ENCODE measurements at places on chromosomes 6 and 20.
A peak's percentile ranks its signal among the peaks of the same experiment; 100 is the strongest.

DNA sequence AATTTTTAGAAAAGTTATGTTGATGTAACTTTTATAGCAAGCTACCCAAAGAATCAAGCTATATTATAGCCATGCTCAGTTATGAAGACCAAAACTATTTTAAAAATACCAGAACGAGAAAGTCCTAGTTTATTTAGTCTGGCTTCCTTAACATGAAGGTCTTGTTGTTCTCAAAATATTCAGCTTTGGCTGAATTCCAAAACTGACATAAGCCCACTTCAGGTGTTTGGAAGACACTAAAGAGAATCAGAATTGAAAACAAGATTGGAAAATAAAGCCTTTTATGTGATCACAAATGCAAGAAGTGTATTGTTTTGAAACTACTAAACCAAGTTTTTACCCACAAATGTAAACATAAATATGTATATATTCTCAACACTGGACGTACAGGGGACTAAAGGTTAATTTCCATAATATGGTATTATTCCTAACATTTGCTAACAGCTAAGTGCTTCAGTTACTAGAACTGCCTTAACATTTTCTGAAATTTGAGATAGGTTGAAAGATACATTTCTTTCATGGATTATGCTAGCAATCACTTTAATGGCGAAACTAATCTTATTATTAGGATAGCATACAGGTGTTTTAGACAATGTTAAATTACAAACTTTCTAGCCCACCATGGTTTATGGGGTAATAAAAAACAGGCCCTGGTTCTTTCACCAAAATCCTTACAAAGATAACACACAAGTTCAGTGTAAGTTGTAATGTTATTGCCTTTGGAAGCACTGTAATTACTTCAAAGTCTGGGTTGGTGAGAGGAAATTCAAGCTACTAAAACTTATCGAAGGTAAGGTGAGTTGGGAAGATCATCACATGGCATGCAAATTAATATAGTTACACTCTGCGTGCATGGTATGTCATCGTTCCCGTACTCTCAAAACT, 1.6 kb downstream of the MAP3K5 start:
- peak overlapping the region; percentile 84 for H3K4me3 ChIP-seq
- peaks cover 40% of the 10 kb centered on the region for H3K4me1 ChIP-seq
- H3K27me3 ChIP-seq, result peaks cover 9% of the 10 kb centered on the region
- peak overlapping the region; percentile 76 for H3K27ac ChIP-seq
- no peak for DNase-seq

DNA sequence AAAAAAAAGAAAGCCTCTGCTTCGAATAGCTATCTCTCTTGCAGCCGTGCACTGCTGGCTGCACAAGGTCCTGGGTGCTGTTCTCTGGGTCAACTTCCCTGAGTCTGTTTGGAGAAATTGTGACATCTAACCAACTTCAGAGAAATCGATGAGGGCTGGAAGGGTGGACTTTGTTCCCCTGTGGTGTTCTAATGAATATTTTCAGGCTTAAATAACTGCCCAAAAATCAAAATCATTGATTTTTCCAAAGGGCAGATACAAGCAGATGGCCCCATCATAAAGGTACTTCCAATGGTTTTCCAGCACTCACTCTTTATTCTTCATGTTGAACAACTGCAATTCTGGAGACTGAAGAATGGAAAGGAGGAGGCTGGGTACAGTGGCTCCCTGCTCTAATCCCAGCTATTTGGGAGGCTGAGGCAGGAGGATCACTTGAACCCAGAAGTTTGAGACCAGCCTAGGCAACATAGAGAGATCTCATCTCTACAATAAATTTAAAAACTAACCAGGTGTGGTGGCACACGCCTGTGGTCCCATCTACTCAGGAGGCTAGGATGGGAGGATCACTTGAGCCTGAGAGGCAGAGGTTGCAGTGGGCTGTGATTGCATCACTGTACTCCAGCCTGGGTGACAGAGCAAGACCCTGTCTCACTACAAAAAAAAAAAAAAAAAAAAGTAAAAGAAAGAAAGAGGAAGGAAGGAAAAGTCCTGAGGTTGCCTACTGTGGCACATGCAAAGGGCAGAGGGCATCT, 59.1 kb downstream of the FOXA2 start:
- no peak for DNase-seq
- no peaks in the 10 kb centered on the region for H3K4me1 ChIP-seq
- H3K36me3 ChIP-seq, result no peaks in the 10 kb centered on the region
- no peak overlapping the region for H3K27ac ChIP-seq

GRCh38 chr20:58192567-58192966, 35.9 kb downstream of the ANKRD60 start:
- DNase-seq, result no peak
- H3K4me1 ChIP-seq, result no peaks in the 10 kb centered on the region
- H3K27ac ChIP-seq, result no peak overlapping the region
- H3K36me3 ChIP-seq, result no peaks in the 10 kb centered on the region

- no peaks in the 10 kb centered on the region for H3K27me3 ChIP-seq
- H3K4me1 ChIP-seq, result peaks cover 10% of the 10 kb centered on the region
Observed at GRCh38 chr6:30345852-30346251, 896 bp downstream of the RPP21 start.

DNA sequence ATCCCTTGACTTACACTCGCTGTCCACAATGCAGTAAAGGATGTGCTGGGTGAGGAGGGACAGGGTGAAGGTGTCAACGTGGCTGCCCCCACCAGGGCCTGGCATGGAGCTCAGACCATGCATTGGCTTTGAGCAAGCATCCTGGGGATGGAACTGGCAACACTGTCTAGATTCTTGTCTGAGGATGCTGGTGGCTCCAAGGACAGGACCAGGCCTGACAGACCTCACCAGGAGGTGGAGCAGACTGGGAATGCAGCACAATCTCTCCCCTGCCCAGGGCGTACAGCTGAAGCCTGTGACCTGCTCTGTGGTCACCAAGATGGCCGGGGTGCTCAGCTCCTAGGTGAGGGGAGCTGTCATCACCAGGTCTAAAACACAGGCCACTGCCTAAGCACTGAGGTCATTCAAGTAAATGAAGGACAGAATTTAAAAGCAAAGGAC, 50.9 kb downstream of the MYH7B start:
- no peak for DNase-seq
- no peak overlapping the region for H3K27ac ChIP-seq
- H3K27me3 ChIP-seq, result no peaks in the 10 kb centered on the region
- H3K4me3 ChIP-seq, result no peak overlapping the region

GRCh38 chr6:16922282-16922681, 161.0 kb upstream of the ATXN1 start:
- H3K27ac ChIP-seq, result no peak overlapping the region
- no peaks in the 10 kb centered on the region for H3K27me3 ChIP-seq
- no peaks in the 10 kb centered on the region for H3K4me1 ChIP-seq
- H3K4me3 ChIP-seq, result no peak overlapping the region
- no peaks in the 10 kb centered on the region for H3K36me3 ChIP-seq

- no peak overlapping the region for H3K4me3 ChIP-seq
- H3K27ac ChIP-seq, result no peak overlapping the region
- H3K36me3 ChIP-seq, result peaks cover 11% of the 10 kb centered on the region
- no peak for DNase-seq
- H3K4me1 ChIP-seq, result peaks cover 13% of the 10 kb centered on the region
- no peaks in the 10 kb centered on the region for H3K27me3 ChIP-seq
Observed at GRCh38 chr6:109695468-109695867, 4.4 kb downstream of the FIG4 start.

DNA sequence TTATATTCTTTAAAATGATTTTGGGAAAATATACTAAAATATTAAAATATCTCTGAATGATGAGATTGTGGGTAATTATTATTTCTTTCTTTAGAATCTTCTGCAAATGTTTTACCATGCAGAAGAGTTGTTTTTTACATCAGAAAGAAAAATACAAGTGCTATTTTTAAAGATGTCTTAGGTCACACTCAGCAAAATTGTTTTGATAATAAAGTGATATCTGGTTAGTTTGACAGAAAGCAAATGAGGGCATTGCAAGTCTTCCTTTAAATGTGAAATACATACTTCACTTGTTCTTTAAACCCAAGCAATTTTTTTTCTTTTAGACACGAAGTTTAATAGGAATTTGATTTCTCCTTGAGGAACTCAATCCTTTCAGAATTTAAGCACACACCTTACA, 43.6 kb upstream of the STXBP5 start:
- no peak for DNase-seq
- H3K27me3 ChIP-seq, result no peaks in the 10 kb centered on the region
- no peak overlapping the region for H3K4me3 ChIP-seq

GRCh38 chr6:40425192-40425919, 161.8 kb downstream of the LRFN2 start:
- no peaks in the 10 kb centered on the region for H3K36me3 ChIP-seq
- H3K4me1 ChIP-seq, result peaks cover 2% of the 10 kb centered on the region
- no peak for DNase-seq
- H3K27ac ChIP-seq, result peak overlapping the region; percentile 28
- peaks cover 43% of the 10 kb centered on the region for H3K27me3 ChIP-seq

DNA sequence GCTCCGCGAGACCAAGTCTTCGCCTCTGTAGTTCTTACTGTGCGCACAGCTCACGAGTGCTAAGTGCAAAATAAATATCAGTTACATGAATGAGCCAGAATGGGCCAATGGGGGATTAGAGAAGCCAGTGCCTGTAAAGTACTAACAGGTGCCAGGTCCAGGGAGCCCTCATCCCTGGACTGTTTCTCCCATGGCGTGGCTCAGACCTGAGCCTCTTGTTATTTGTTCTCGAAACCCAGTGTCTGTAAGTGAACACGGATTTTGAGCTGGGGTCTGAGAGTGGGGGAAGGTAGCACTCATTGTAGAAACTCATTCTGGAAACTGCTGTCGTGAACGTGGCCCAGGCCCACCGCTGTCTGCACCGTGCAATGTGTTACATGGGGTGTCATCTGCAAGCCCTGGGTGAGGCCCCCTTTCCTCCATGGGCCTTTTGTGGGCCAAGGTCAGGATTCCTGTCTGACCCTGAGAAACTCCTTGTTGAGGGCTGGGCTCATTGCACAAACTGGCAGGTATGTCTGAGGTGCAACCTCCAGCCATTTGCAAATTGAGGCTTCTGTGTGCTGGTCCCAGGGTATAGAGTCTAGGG, 154.7 kb downstream of the SYCP2 start:
- peak; percentile 21 for DNase-seq
- no peaks in the 10 kb centered on the region for H3K4me1 ChIP-seq
- no peak overlapping the region for H3K4me3 ChIP-seq
- H3K27ac ChIP-seq, result no peak overlapping the region

DNA sequence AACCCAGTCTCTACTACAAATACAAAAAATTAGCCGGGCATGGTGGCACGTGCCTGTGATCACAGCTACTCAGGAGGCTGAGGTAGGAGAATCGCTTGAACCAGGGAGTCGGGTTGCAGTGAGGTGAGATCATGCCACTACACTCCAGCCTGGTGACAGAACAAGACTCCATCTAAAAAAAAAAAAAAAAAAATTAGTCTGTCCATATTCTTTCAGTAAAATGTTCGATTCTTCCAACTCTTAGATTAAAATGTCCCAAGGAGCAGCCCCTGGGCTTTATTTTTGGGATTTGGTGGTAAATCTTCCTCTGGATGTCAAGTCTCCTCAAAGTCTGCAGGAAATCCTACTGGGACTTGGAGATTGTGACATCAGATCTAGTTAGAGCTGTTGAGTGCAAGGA, 101.0 kb upstream of the EEF1E1 start:
- no peak for DNase-seq
- no peaks in the 10 kb centered on the region for H3K27me3 ChIP-seq
- peaks cover 11% of the 10 kb centered on the region for H3K4me1 ChIP-seq
- no peak overlapping the region for H3K4me3 ChIP-seq
- H3K27ac ChIP-seq, result no peak overlapping the region
